M059J (cell line): ENCODE measurements at places on chromosomes 7 and 10.

DNA sequence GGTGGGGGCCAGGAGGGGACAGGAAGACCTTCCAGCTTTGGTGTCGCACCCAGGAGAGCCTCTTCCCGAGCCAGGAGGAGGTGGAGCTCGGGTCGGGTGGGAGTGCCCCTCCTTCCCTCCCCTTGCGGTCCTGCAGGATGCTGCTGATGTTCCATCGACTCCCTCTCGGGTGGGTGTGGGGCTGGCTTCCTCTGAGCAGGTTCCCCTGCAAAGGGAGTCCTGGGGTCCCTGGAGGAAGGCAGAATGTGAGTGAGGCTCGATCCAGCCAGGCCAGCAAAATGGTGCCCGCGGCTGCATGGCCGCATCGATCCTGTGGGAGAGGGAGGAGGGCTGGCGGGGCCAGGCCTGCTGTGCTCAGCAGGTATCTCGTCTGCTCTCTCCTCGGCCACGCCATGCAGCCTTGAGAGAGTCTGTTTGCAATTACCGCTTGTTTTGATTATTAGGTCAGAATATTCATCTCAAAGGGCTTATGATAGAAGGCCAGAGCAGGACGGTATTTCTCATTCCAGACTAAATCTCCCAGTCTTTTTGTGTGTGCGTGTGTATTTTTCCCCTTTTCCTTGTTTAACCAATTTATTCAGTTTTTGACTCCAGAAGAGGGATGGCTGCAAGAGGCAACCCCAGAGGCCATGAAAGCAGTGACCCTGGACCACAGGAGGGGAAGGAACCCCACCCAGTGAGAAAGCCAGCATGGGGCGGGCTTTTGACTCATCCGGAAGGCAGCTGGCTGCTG is 137.3 kb upstream of the ZMIZ1 start:
- DNase-seq: peak; percentile 77

- DNase-seq: no peak
These were observed 215.6 kb downstream of the CREB5 start for GRCh38 chr7:28627896-28628295.

DNA sequence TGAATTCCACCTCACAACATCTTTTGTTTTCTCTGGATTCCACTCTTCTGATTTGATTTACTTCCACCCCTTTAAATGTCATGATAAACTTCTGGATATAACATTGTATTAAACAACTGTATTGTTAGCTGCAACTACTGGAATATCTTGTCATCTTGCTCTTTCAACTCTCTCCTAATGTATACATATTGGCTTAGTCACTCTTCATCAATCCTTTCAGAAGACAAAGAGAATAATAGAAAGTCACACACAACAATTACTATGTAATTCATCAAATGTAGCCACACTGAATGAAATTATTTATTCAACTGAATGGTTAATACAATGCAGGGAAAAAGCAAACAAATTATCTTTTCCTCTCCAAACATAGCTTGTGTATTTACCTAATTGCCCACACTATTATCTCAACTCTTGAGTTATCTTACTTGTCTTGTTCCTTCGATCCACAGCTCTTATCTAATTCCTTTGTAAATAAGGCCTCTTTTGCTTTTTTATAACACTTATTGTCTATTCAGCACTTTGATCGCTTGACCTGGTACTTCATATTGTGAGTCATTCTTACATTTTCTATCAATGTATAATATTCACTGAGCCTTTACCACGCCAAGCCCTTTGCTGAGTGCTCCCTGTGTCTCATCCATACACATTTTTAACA is 16.7 kb downstream of the SEMA3A start:
- DNase-seq: no peak

DNA sequence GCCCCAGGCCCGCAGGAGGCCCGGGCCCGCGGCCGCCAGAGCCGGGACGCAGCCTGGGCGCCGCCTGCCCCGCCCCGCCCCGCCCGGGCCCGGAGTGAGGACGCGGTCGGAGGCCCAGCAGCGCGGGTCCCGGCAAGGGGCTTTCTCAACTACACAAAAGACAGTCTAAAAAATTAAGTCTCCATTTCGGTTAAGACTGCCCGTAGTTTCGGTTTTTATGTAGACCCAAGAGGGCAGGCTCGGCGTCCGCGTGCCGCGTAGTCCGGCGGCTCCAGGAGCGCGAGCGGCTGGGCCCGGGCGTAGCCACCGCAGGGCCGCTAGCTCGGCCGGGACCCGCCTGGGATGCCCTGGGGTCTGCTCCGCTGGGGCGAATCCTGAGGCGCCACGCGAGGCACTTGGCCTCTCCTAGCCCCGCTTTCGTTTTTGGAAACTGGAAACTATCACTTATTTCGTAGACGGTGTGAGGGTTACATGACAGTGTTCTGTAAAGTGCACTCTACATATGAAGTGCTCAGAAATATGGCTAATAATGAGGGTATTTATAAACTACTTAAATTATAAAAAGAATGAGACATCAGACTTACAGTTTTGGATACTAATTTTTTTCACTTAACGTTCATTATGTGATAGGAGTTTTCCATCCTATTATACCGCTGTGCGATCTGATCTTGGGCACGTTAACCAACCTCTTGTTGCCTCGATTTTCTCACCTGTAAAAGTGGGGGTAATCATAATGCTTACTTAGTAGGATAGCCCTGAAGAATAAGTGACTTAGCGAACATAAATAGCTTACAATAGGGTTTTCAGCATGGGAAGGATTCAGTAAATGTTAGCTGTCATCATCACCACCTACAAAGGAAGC is 573 bp downstream of the BLVRA start:
- DNase-seq: peak; percentile 55

GRCh38 chr10:32891261-32891660 is 66.8 kb downstream of the ITGB1 start:
- no peak for DNase-seq

- no peak for DNase-seq
These were observed 98.7 kb downstream of the CALCR start for GRCh38 chr7:93475811-93476210.

- DNase-seq: no peak
These were observed 23.2 kb upstream of the CFAP46 start for GRCh38 chr10:132965411-132966057.

DNA sequence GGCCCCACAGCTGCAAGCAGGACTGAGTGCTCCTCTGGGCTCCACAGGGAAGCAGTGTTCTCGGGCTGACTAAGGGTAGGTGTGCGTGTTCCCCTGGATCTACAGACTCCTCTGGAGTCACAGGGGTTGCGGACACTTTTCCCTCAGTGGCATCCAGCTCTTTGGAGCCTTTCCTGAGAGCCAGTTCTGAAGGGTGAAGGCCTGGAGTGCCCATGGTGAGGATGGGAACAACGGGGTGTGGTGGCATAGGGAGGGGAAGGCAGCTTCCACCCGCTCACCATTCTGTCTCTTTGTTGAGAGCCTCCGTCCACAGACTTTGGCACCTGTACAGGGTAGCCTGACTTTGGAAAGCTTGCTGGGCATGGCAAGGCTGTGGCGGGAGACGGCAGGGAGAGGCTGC is 104.1 kb upstream of the PCBD1 start:
- DNase-seq: no peak

DNA sequence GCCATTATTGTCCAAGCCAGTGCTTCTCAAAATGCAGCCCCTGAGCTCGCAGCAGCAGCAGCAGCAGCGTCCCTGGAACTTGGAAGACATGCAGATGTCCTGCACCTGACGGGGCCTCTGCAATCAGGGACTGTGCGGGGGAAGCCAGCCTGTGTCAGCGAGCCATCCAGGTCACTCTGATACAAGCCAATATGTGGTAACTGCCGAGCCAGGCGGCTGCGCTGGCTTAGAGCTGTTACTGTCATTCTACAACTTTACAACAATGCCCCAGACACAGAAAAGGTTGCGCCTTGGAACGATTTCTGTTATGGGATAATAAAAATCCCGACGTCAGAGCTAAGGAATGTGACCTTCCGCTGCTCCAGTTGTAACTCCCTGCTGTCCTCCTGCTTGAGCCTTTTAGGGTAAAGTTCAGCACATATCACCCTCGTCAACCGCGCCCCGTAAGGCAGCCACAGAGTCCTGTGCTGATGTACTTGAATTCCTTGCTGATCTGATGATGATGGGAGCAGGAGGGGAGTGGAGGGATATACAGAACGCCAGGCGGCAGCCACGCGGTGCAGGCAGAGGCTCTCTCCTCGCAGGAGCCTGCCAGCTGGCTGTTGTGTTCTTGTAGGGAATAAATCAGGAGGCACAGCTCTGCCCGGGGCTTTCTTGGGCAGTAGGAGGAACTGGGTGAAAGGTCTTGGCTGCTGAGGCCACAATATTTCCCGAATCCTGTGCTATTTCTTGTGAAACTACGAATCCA is 20.0 kb upstream of the CRYGN start:
- DNase-seq: peak; percentile 95

- DNase-seq: peak; percentile 8
These were observed 85.4 kb downstream of the CDK14 start for GRCh38 chr7:90681336-90682022.

DNA sequence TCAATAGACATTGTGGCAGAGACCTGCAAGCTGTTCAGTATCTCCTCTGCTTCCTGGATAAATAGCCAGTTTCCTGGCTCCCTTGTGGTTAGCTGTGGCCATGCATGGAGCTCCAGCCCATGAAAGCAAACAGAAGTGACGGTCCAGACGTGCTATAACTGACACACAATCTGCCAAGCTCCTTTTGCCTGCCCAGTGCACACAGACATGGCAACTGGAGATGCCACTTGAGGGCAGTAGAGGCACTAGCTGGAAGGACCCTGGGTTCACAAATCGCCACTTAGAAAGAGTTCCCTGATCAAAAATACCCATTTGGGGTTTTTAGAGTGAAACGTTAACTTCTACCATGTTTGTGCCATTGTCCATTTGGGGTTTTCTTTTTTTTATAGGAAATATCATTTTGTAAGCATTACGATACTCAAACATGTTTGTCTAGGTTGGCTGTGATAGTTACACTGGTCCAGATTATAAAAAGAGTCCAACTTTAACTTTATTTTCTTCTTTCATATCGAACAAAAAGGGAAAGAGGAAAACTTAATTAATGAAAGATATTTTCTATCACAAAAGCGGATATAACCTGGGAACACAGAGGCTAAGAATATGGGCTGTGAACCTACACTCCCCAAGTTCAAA is 31.3 kb downstream of the KIN start:
- DNase-seq: peak; percentile 12

DNA sequence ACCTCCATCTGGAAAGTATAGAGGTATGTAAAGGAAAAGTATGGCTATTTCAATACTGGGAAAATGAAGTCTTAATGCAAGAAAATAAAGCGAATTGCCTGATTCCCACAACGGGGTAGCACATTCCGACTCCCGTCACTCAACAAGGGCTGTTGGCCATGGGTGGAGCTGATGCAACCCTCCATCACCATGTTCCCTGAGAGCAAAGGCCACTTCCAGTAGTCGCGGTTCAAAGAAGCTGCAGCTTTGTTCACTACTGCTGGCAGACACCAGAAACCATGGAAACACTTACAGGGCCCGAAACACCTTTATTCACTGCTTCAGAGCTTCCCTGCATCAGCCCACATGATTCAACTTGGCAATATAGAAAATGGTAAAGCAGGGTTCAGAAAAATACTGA is 44.0 kb downstream of the TMEM26 start:
- no peak for DNase-seq

DNA sequence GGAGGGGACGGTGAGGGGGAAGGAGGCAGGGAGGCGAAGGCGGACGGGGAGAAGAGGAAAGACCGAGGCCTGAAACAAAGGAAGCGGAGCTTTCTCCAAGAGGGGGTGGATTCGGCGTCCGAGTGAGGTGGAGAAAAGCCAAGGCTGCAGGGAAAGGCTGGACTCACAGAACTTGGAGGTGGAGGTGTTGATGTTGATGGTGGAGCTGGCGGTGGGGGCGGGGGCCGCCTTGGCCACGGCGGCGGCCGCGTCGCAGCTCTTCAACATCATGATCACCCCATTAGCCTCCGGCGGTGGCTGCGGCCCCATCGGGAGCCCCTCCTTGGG is 578 bp downstream of the CACUL1 start:
- peak; percentile 67 for DNase-seq

- peak; percentile 94 for DNase-seq
These were observed 75.7 kb upstream of the CCDC71L start for GRCh38 chr7:106736508-106737201.

- DNase-seq: no peak
These were observed 172.7 kb upstream of the SMIM30 start for GRCh38 chr7:113291058-113291457.

GRCh38 chr10:123057968-123058367 is 49.2 kb downstream of the ACADSB start:
- DNase-seq: no peak

GRCh38 chr7:35513828-35514227 is 181.1 kb downstream of the HERPUD2 start:
- DNase-seq: peak; percentile 18

- DNase-seq: no peak
These were observed 119.1 kb upstream of the FOXP2 start for GRCh38 chr7:114295522-114295921.

- DNase-seq: no peak
These were observed 2.6 kb downstream of the NKX6-2 start for GRCh38 chr10:132783165-132783939.

- no peak for DNase-seq
These were observed 96.1 kb upstream of the MKLN1 start for GRCh38 chr7:131231381-131232220.

DNA sequence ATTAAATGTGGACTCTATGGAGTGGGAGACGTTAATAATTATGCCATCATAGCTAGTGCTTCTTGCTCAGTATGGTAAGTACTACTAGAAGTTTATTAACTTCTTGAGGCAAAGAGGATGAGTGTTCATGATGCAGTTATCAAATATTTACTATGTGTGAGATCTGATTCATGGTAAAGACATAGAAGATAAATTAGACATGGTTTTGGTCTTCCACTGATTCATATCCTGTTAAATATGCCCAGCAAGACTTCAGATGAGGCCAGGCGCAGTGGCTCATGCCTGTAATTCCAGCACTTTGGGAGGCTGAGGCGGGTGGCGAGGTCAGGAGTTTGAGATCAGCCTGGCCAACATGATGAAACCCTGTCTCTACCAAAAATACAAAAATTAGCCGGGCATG is 547.1 kb upstream of the ANKRD30A start:
- peak; percentile 74 for DNase-seq

DNA sequence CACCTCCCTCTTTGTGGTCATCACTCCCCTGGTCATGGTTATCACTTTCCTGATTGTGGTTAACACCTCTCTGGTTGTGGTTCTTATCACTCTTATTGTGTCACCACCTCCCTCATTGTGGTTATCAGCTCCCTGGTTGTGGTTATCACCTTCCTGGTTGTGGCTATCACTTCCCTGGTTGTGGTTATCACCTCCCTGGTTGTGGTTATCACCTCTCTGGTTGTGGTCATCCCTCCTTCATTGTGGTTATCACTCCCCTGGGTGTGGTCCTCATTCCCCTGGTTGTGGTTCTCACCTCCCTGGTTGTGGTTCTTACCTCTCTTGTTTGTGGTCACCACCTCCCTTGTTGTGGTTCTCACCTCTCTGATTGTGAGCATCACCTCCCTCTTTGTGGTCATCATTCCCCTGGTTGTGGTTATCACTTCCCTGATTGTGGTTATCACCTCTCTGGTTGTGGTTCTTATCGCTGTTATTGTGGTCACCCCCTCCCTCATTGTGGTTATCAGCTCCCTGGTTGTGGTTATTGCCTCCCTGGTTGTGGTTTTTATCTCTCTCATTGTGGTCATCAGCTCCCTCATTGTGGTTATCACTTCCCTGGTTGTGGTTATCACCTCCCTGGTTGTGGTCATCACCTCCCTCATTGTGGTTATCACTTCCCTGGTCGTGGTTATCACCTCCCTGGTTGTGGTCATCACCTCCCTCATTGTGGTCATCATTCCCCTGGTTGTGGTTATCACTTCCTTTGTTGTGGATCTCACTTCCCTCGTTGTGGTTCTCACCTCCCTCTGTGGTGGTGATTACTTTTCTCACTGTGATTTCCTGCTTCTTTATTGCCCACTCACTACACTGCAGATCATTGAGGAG is 106.7 kb downstream of the GPR26 start:
- no peak for DNase-seq

- DNase-seq: peak; percentile 15
These were observed 2.1 kb downstream of the ADK start for GRCh38 chr10:74153123-74153522.
